OCI-M1 (cell line): ENCODE measurements at places on chromosomes 1 and 21.
A peak's percentile ranks its signal among the peaks of the same experiment; 100 is the strongest.

DNA sequence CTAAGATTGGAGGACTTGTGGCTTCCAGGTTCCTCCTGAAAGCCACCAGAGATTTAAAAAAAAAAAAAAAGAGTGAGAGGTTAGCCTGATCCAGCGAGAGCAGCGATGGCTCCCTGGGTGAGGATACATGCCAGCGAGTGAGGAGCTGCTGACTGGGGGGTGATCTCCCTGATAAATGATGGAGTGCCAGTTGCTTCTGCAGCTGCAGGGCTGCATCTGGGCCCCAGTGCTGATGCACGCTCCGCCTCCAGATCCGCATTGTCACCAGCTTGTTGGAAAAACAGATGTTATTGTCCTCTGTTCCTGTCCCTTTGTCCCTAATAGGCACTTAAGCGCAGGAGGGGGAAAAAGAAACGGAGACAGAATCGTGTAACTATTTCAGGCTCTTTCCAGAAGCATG, 28.6 kb downstream of the UBIAD1 start:
- DNase-seq = no peak

GRCh38 chr21:42308914-42309752, 6.1 kb downstream of the TFF3 start:
- DNase-seq = no peak

DNA sequence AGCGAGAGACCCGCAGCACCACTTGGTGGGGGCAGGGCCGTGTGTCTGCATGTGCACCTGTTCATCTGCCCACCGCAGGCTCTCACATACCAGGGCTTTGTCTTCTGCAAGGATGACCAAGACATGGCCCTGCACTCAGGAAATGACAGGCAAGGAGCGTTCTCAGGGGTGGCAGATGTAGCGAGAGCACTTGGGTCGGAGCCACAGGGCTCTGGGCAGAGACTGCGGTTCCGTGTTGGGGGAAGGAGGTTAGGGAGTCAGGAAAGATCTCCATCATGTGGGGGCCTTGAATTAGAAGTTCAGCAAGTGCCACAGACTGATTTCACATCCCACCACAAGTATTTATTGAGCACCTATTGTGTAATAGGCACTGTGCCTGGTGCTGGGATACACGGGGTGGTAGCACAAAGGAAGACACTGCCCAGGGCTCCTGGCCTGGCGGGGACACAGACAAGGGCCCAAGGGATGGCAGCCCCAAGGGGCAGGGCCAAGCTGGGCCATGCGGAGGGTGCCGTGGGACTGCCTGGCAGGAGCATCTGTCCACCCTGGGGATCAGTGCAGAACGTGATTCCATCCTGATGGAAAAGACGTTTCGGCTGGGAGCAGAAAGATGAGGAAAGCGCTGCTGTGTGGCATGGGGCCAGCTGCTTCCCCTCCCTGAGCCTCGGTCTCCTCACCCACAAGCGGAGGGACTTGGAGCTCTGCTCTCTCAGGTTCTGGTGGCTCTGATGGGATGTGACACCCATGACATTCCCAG, 11.4 kb upstream of the SPSB1 start:
- no peak for DNase-seq

GRCh38 chr1:27509127-27510080, 19.4 kb upstream of the WASF2 start:
- DNase-seq = no peak

DNA sequence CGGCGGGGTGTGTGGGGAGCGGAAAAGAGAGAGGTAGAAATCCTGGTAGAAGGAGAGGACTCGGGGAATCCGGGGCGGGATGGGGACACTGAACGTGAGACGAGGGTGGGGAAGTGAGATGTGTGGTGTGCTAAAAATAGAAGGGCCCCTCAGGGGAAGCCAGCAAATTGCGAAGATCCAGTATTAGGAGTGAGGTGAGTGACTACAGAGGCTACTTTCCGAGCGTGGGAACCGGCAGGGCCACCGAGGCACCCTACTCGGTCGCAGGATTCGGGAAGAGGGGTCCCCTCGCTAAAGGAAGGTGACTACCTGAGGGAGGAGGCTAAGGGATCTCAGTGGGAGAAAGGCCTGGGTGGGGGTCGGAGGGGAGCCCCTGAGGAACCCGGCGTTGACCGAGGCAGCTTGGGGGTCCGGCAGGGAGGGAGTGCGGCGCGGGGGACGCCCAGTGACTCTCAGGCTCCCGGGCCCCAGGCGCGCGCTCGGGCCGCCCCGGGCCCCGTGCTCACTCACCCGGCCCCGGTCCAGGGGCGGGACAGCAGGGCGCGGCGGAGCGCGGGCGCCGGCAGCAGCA, 318 bp downstream of the ALDH4A1 start:
- DNase-seq = no peak

DNA sequence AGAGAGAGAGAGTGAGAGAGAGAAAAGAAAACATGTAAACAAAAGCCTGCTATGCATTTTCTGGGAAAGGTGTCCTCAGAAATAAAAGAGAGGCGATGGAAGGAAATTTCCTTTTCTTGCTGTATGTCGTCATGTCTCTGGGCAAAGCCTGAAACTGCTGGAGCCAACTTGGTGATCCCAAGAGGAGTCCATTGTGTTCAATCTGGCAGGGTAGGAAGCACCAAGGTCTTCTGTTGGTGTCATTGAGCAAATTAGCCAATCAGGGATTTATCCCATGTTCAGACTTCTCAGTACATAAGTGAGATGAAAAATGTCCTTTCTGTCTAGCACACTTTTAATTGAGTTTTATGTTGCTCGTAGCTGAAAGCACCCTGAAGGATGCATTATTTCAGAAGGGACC, 260.0 kb upstream of the KAZN start:
- no peak for DNase-seq

DNA sequence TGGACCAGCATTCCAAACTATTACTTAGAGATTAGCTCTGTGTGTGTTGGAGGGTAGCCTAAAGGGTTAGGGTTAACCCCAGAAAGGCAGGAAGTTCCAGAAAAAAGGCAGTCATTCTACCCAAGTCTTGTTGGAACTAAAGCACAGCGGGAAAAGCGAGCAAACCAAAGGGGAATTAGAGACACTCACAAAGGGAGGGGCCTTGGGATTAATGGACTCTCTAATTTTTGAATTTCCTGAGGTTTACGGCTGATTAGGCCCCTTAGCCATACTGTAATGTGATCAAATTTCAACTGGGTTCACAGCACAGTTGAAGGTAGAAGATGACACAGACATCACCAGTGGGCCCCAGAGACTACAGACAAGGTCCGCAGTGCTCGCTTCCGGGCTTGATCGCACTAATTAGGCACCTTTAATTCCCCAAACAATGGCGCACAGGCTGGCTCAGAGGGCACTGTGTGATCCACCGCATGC, 28.3 kb downstream of the CAPZB start:
- no peak for DNase-seq

GRCh38 chr1:218817071-218817470, 356.6 kb upstream of the LYPLAL1 start:
- DNase-seq = peak; percentile 29

DNA sequence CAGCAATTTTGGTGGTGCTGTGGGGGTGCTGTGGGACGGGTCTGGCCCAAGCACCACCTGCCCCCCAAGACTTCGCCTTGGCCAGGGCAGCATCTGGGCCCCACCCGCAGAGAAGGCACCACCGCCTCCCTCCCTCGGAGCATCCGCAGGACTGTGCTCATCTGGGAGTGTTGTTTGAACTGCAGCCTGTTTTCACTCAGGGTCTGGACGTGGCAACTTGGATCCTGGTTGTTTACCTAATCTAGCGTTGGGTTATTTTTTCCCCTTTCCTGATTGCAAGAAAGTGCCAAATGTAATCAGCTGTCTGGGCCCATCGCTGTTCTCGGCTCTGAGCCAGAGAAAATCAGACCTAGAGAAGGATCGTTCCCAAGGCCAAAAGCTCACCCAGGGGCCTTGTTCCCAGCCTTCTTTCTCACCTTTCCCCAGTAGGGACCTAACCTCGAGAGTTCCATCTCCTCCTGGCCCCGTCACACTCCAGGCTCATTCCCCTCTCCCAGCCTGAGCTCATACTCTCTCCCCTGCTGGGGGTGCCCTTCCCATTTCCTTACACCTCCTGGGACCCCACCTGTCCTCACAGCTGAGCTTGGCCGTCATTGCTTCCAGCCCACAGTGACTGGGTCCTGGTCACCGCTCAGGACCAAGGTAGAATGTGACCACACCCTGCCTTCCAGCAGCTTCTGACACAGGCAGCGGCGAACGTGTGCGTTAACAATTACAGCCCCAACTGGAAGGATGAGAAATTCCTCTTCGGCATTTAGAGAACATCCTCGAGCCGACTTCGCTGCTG, 72.0 kb upstream of the FAM20B start:
- DNase-seq = no peak

GRCh38 chr1:11930571-11931445, 3.7 kb upstream of the PLOD1 start:
- no peak for DNase-seq

- DNase-seq = no peak
Measured at GRCh38 chr1:214102907-214103306, 115.1 kb downstream of the PROX1 start.

DNA sequence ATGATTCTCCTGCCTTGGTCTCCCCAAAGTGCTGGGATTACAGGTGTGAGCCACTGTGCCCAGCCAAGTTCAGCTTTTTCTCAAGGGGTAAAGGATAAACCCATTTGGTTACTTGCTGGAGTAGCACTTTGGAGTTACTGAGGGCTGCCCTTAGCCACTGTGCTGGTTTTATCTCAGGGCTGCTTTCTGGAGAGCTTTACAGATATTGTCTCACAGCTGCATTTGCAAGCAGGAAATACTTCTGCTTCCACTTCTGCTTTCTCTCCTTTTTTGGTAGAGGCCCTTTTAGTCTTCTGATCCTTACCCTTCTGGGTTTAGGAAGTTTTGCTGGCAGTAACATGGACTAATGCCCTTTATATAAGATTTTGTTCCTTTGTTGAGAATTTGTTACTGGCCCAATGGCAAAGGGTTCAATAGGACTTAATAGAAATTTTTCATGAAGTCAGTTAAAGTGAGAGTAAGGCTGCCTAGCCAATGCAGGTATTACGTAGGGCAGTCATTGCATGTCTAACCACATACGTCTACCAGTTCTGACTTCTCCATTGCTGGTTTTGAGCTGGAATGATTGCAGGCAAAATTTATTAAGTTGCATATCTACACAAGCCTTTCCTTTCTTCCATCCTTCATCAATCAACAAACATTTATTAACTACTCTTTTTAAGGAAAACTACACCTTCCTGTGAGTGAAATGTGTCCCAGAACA, 24.4 kb downstream of the CAP1 start:
- peak; percentile 72 for DNase-seq

DNA sequence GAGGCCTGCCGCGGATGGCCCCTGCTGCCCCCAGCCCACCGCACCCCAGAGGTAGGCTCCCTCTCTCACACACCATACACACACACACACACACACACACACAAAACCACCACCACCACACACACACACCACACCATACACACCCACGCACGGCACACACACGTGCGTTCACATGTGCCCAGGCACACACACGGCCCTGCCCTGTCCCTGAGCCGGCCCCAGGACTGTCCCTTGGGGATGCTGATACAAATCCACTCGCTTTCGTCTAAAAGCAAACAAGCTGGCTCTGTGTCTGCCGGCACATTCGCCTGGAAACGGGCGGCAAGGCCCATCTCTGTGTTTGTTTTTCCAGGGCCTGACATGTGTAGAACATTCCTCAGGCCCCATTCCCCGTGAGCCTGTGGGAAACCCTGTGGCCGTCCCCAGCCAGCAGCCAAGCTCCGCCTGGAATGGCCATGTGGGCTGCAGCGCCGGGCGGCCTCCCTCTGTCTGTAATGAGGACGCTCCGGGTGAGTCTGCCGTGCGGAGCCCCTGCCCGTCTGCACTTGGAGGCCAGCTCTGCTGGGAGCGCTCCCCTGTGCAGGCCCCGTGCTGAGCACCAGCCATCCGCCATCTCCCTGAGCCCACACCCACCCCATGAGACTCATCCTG, 67.4 kb downstream of the DMRTB1 start:
- no peak for DNase-seq

- no peak for DNase-seq
Measured at GRCh38 chr1:198444792-198445191, 95.7 kb downstream of the ATP6V1G3 start.

DNA sequence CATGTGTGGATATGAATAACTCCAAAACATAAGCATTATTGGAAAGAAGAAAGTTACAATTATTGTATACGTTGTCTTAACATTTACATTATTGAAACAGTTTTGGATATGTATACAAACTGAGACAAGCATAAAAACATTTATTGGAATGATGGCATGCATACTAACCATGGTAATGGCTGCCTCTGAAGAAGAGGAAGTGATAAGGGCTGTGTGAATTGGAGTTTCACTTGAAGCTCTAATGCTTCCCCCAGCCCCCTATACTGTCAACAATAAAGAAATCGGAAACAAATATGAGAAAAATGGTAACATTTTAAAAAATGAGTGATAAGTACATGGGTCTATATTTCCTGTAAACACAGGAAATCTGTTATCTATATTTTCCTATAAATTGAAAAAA, 367.7 kb upstream of the DPYD start:
- peak; percentile 13 for DNase-seq

- DNase-seq = no peak
Measured at GRCh38 chr1:185853739-185854138, 119.5 kb downstream of the HMCN1 start.

DNA sequence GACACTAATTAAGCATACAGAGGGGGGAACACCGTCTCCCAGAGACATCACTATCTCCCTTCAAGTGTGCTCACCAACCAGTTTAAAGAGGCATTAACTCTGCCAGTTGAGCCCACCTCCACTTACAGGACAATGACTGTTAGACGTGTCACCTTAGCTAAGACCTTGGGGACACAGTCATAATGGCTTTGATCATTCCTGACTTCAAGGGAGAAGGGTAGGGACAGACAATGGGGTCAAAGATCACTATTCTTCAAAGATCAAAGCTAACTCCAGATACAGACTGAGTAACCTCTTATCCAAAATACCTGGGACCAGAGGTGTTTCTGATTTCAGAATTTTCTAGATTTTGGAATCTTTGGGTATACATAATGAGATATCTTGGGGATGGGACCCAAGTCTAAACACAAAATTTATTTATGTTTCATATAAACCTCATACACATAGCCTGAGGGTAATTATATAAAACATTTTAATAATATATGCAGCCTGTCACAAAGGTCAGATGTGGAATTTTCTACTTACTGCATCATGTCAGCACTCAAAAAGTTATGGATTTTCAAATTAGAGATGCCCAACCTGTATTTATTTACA, 246.1 kb downstream of the SLC45A1 start:
- DNase-seq = no peak

DNA sequence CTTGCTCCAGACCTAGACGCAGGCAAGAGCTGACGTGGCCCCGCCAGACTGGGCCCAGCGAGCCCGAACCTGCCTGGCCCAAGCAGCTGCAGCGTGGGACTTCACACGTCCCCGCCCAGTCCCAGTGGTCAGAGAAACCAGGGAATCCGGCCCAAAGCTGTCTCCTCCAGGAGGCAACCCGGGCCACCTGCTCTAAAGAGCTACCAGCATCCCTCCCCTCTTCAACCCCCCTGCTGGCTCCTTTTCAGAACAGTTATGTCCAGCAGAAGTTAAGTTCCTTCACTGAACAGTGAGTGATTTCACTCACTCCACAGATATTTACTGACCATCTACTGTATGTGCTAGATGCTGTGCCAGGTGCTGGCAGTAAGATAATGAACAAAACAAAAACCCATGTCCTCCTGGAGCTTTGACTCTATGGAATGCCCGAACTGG, 2.1 kb upstream of the EFNA1 start:
- DNase-seq = no peak

GRCh38 chr1:225825078-225825477, 15.2 kb downstream of the EPHX1 start:
- no peak for DNase-seq

GRCh38 chr1:203408486-203409481, 57.9 kb upstream of the FMOD start:
- no peak for DNase-seq
